ENCODE measurements at places on chromosomes 4 and X. TPM values are rescaled to one million over a fixed set of nuclear protein-coding genes. Genes with fewer than 3 reads are reported as not detected.

GPRASP2 gene
- 48.4 TPM for total RNA-seq

IQCM gene
- total RNA-seq = not detected

HMGB3 gene
- total RNA-seq = 16.6 TPM

CPE gene
- 147 TPM for total RNA-seq

ATP10D gene
- total RNA-seq = 27.8 TPM

GRPEL1 gene
- 15.1 TPM for total RNA-seq

SMIM43 gene
- total RNA-seq = 4.1 TPM

PPEF1 gene
- 1.5 TPM for total RNA-seq
